Fibroblast of skin of left quadriceps (primary cell): ENCODE measurements at places on chromosomes 12 and 14.

DNA sequence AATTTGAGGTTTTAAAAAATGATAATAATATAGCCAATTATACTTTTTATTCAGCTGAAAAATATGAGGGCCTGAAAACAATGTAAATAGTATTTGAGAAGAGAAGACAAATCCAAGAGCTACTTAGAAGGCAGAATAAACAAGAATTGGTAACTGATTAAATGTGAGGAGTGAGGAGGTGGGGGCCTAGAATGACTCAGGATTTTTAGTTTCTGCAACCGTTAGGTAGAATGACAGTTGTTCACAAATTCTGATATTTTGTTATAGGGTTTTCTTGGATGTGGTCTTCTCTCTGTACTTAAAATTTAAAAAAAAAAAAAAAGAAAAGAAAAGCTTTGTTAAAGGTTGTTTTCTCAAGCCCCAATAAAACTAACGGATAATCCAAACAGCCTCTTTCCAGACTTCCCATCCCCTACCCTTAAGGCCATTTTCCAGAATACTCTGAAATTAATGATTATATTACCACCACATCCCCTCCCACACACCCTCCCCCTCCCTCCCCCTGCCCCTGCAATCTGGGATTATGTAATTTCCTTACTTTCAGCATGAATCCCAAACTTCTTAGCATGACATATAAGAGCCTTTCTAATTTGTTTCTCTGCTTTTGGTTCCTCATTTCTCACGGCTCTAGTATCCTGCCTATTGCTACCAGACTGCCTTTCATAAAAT lies 50.4 kb downstream of the LRP6 start:
- no peak for DNase-seq

DNA sequence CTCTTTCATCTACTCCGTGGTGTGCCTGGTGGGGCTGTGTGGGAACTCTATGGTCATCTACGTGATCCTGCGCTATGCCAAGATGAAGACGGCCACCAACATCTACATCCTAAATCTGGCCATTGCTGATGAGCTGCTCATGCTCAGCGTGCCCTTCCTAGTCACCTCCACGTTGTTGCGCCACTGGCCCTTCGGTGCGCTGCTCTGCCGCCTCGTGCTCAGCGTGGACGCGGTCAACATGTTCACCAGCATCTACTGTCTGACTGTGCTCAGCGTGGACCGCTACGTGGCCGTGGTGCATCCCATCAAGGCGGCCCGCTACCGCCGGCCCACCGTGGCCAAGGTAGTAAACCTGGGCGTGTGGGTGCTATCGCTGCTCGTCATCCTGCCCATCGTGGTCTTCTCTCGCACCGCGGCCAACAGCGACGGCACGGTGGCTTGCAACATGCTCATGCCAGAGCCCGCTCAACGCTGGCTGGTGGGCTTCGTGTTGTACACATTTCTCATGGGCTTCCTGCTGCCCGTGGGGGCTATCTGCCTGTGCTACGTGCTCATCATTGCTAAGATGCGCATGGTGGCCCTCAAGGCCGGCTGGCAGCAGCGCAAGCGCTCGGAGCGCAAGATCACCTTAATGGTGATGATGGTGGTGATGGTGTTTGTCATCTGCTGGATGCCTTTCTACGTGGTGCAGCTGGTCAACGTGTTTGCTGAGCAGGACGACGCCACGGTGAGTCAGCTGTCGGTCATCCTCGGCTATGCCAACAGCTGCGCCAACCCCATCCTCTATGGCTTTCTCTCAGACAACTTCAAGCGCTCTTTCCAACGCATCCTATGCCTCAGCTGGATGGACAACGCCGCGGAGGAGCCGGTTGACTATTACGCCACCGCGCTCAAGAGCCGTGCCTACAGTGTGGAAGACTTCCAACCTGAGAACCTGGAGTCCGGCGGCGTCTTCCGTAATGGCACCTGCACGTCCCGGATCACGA lies 2.2 kb downstream of the SSTR1 start:
- DNase-seq, result no peak

DNA sequence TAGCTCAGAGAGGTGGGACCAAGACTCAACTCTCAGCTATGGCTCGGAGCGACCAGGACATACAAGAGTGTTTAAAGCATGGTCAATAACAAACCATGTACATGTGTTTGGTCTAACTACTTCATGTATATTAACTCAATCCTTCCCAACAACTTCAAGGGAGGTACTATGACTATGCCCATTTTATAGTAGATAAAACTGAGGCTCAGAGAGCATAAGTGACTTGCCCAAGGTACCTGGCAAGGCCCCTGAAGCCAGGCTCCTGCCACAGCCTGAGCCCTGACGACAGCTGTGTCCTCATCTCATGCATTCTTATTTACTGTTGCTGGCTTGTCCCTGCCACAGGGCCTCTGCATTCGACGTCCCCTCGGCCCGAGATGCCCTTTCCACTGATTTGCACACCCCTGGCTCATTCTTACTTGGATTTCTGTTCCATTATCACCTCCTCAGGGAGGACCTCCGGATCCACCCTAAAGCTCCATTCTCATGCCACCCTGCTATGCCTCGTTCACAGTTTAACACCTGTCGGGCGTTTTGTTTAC lies 2.6 kb downstream of the TESC start:
- DNase-seq, result no peak

- DNase-seq, result no peak
Measured at GRCh38 chr12:52748578-52748977, 28.6 kb downstream of the KRT76 start.

DNA sequence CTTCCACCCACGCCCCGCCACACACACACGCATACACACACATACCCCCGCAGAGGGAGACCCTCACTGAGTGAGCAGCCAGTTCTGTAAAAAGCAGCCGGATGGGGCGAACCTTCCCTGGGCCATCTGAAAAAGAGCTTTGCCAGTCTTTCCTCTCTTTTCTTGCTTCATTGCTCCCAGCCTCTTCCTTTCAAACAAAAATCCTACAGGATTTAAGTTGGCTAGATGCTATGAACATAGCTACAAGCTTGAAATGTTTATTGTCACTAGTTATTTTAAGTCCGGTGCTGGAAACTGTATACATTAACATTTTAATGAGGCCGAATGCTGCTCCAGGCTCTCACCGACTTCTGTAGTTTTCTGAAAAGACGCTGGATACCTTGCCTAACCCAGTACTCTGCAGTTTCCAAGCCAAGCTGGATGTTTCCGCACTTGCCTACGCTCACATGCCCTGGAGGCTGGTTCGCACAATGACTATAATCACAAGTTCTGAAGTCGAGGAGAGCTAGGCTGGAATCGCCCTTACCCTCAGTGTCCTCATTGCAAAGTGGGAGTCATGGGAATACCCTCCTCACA lies 39.2 kb downstream of the LTBP2 start:
- DNase-seq, result no peak

DNA sequence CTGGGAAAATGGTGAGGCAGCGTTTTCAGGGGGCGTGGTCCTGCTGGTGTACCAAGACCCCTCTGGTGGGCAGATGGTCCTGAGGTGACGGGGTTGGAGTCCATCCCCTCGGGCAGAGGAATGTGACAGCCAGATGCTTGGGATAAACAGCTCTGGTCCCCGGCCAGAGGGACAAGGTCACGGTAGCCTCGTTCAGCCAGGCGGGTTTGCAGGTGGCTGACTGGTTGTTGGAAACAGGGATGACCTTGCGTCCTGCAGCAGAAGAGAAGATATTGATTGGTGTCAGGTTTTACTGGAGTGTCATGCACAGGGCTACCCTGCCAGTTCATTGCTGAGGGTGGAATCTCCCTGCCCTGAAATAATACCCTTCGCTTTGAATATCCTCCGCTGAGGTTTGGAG lies 43.3 kb downstream of the SLC24A4 start:
- no peak for DNase-seq

- DNase-seq, result no peak
Measured at GRCh38 chr12:88325816-88326189, 183.7 kb downstream of the TMTC3 start.

GRCh38 chr12:110639336-110640141 lies 25.6 kb downstream of the TCTN1 start:
- DNase-seq, result peak; percentile 18

GRCh38 chr12:27610374-27610773 lies 85.9 kb upstream of the REP15 start:
- no peak for DNase-seq

DNA sequence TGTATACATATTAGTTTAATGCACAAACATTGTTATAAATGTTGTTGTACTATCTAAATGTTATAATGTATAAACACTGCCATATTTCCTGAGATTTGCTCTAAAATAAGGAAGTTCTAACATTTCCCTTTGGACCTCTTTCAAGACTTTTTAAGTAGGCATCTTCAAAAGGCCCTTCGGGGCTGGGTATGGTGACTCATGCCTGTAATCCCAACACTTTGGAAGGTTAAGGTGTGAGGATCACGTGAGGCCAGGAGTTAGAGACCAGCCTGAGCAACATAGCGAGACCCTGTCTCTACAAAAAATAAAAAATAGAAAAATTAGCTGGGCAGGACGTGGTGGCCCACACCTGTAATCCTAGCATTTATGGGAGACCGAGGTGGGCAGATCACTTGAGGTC lies 35.5 kb downstream of the FBLN5 start:
- no peak for DNase-seq

GRCh38 chr12:4119157-4119761 lies 154.3 kb upstream of the CCND2 start:
- DNase-seq, result no peak

DNA sequence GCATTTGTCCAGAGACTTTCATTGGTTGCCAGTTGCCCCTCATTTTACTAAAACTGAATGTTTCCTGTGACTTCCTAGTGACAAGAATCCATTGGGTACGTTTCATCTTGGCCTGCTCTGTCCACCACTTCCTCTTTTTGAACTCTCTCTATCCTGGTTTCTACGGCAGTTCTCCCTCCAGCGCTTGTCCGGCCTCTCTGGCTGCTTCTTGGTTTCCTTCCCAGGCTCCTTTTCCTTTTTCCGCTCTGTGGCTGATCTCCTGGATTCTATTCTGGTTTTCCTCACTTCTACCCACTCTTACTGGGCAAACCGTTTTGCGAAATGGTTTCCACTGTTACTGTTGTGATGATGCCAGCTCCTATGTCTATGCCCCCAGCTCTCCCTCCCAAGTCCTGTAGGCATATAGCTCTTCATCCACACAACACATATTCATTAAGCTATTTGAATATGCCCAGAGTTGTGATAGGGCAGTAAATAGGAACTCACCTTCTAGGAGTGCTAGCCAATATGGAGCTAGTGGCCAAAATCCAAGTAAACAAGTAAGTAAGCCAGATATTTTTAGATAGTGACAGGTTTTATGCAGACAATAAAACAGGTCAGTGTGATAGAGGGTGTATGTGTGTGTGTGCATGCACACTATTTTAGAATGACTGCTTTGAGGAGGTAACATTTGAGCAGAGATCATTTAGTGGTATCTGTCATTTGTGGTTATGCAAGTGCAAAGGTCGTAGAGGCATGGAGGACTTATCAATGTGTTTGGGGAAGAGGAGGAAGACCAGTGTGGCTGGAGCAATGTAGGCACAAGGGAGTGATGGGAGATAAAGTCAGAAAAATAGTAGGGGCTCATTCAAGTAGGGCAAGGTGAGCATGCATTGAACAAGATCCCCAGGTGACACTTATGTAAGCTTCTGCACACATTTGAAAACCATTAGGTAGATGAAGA lies 27.9 kb upstream of the CTDSP2 start:
- DNase-seq, result no peak

- no peak for DNase-seq
Measured at GRCh38 chr12:124939079-124939420, 24.6 kb upstream of the UBC start.

GRCh38 chr12:29961231-29961630 lies 177.5 kb upstream of the TMTC1 start:
- no peak for DNase-seq

DNA sequence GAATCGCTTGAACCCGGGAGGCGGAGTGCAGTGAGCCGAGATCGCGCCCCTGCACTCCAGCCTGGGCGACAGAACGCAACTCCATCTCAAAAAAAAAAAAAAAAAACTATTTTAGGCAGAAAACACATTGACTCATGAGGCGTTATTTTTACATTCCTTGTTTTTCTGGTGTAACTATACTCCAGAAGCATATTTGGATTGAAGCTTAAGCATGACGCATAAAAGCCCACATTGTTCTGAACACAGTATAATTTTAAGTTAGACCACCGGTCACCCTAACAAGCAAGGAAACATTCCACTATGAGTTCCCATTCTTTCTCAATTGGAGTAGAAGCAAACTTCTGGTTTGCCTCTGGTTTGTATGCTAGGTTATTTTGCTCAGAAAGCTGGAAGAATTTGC lies 173.0 kb downstream of the MYRFL start:
- no peak for DNase-seq

DNA sequence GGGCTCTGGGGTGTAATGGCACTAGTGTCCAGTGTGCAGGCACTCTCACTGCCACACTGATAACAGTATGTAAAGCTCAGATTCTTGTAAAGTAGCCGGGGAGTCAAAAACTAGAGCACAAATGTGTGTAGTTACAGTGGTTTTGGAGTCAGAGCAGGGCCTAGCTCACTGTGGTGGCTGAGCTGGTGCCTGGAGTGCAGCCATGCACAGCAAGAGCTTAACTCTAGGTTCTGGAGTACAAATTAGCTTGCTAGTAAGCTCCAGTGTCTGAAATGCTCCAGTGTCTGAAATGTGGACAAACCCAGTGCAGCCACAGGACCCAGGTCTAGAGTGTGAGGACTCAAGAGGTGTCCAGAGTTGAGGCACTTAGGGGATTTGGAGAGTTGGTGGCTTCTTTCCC lies 149.2 kb downstream of the MSRB3 start:
- DNase-seq, result no peak

- DNase-seq, result no peak
Measured at GRCh38 chr12:52608161-52608560, 6.9 kb upstream of the KRT72 start.

GRCh38 chr12:105721051-105721825 lies 390.7 kb downstream of the C12orf75 start:
- peak; percentile 68 for DNase-seq

GRCh38 chr14:51006781-51007211 lies 62.5 kb upstream of the PYGL start:
- DNase-seq, result no peak

DNA sequence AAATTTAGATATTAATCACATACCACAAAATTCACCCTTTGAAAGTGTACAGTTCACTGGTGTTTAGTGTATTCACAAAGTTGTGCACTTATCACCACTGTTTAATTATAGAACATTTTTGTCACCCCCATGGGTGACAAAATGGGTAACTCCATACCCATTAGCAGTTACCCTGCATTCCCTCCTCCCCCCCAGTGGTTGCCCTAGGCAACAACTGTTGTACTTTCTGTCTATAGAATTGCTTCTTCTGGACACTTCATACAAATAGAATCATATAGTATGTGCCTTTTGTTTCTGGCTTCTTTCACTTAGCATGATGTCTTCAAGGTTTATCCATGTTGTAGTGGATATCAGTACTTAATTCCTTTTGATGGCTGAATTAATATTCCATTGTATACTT lies 52.7 kb downstream of the FBXO34 start:
- DNase-seq, result no peak

GRCh38 chr12:80316222-80316621 lies 127.8 kb upstream of the PTPRQ start:
- DNase-seq, result no peak

- no peak for DNase-seq
Measured at GRCh38 chr12:23781118-23781517, 168.4 kb downstream of the SOX5 start.

- no peak for DNase-seq
Measured at GRCh38 chr12:91460469-91460868, 277.9 kb upstream of the DCN start.

- DNase-seq, result no peak
Measured at GRCh38 chr12:65667932-65668331, 156.4 kb upstream of the HMGA2 start.

GRCh38 chr12:124578445-124578844 lies 11.0 kb upstream of the NCOR2 start:
- no peak for DNase-seq

- no peak for DNase-seq
Measured at GRCh38 chr12:27958675-27959074, 13.9 kb downstream of the PTHLH start.
